ENCODE measurements at places on chromosomes 12 and 14.

- no peak for DNase-seq
Measured at GRCh38 chr12:115957686-115958290, 319.7 kb downstream of the MED13L start.

- DNase-seq = no peak
Measured at GRCh38 chr14:32009976-32010581, 67.0 kb upstream of the ARHGAP5 start.

DNA sequence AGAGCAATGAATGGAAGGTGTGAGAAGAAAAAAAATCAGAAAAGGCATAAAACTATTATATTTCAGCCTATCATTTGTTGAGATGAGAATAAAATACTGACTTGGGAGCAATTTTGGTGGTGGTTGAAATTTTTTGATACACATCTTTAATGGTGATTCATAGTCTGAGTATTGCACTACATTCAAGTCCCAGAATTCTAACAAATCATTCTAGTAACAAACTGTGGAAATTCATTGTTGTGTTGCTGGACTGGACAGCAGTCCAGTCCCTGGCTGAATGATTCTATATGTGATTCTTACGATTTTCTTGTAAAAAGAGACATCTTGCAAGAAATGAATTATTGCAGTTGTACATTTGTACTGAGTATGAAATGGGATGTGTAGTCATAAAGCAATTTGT is 268.6 kb downstream of the TRHDE start:
- DNase-seq = no peak

DNA sequence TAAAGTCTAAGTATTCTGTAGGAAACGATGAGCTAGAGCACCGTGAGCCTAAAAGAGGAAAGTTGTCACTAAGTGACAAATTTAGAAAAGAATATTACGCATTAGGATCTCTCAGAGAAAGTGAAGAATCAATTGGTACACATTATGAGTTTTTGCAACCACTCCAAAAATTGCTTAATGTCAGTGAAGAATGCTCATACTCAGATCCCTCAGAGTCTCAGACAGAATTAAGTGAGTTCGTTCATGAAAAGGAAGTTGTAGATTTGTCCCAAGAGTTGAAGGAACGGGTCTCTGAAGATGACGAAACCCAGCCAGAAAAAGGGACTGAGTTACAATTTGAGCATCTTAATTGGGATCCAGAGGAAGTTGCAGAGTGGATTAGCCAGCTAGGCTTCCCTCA is 1.5 kb downstream of the SAMD15 start:
- DNase-seq = no peak

DNA sequence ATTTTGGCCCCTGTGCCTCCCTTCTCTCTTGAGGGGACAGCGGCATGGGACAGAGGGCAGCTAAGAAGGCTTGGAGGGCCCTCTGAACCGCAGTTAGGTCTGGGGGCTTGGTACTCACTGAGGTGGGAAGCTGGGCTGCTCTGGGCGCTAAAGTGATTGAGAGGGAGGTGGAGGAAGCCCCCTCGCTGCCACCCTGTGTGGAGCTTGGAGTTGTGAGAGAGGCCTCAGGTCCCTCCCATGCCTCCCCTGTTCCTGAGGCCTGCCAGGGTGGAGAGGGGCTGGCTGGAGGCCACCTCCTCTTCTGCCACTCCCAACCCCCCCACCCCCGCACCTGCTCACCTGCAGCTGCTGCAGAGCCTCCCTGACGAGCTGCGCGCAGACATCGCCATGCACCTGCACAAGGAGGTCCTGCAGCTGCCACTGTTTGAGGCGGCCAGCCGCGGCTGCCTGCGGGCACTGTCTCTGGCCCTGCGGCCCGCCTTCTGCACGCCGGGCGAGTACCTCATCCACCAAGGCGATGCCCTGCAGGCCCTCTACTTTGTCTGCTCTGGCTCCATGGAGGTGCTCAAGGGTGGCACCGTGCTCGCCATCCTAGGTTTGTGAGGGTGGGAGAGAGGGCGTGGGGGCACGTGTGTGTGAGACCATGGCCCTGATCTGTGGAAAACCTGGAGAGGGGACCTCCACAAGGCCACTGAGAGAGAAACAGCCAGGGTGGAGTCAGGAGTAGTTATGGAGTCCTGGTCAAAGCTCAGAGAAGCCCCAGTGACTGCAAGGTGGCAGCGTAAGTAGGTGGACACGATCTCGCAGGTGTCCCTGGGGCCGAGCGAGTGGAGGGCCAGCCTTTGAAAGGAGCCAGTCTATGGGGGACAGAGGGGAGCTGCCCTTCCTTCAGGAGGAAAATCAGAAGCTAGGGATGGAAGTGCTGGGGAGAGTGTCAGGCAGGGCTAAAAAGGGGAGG is 11.2 kb downstream of the KCNH3 start:
- DNase-seq = no peak

DNA sequence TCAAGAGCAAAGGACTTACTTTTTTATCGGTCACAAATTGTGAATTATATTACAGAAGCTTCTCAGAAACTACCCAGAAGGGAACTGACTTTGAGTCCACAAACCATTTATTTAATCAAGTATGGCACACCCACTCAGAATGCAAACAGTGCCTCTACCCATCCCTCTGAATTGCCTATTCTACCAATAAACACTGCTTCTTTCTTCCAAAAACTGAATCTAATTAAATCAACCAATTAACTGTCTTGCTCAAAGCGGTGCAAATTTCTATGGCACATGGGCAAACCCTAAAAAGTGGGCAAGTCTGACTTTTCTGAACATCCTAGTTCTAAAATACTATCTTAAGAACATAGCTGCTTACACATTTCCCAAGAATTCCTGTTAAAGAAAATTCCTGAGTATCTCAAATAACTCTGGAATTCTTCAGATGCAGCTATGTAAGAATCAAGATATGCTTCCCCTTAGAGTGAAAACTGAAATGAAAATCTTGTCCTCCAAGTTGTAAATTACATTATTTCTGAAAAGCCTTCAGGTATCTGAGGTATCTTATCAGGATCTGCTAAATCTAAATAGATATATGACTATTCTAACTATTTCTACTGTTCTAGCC is 4.3 kb downstream of the SPTLC2 start:
- DNase-seq = no peak

GRCh38 chr12:30023186-30023585 is 239.4 kb upstream of the TMTC1 start:
- DNase-seq = no peak

GRCh38 chr12:55932551-55932910 is 1.6 kb downstream of the DGKA start:
- no peak for DNase-seq

GRCh38 chr12:49969651-49970429 is 2.9 kb upstream of the AQP6 start:
- DNase-seq = no peak

GRCh38 chr12:109934026-109934425 is 34.0 kb downstream of the TCHP start:
- DNase-seq = no peak

GRCh38 chr12:54068418-54069070 is 14.9 kb downstream of the HOXC4 start:
- no peak for DNase-seq

GRCh38 chr12:7112041-7112440 is 3.0 kb upstream of the C1RL start:
- DNase-seq = no peak

DNA sequence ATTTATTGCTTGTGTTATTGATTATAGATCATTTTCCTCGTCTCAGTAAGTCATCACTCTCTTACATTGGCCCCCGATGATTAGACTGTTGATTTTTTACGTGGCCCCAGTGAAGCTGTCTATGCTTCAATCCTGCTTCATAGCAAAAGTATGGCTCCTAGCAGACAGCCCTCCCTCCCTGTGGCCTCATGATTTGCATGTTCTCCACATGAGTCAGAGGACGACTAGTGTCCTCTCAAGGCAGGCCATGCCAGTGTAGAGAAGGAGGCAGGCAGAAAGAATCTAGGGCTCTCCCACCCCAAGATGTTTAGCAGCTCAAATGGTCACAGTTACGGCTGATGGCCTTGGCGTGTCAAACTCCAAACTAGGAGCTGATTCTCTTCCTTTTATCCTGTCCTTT is 59.6 kb downstream of the FIGNL2 start:
- no peak for DNase-seq

DNA sequence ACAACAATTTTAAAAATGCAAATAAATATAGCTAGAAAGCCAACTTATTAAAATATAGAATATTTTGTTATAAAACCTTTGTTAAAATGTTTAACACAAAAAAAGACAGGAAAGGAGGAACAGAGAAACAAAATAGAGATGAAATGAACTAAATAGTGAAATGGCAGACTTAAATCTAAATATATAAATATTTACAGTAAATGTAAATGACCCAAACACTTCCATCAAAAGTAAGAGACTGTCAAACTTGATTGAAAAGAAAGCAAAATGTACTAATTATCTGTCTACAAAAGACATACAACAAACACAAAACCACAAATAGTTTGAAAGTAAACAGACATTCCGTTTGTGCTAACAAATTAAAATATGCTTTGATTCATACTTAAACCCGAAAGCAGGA is 41.7 kb downstream of the PLBD1 start:
- DNase-seq = no peak

DNA sequence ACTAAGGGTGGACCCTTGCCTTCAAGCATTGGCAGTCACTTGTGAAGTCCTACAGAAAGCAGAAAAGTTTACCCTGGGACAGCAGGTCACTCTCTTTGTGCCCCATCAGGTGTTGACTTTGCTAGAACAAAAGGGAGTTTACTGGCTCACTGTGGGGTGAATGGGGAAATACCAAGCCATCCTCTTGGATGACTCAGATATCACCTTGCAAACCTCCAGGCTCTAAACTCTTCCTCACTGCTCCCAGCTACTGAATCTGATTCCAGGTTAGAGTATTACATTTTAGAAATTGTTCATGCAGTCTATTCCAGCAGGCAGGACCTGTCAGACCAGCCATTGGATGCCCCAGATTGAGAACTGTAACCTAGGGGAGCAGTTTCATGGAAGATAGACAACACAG is 7.3 kb upstream of the EDDM3B start:
- DNase-seq = no peak

- DNase-seq = no peak
Measured at GRCh38 chr12:103956509-103957027, 9.1 kb upstream of the TDG start.

- no peak for DNase-seq
Measured at GRCh38 chr12:59080101-59080500, 159.8 kb upstream of the LRIG3 start.

GRCh38 chr14:105375635-105376057 is 22.7 kb upstream of the TEX22 start:
- no peak for DNase-seq

DNA sequence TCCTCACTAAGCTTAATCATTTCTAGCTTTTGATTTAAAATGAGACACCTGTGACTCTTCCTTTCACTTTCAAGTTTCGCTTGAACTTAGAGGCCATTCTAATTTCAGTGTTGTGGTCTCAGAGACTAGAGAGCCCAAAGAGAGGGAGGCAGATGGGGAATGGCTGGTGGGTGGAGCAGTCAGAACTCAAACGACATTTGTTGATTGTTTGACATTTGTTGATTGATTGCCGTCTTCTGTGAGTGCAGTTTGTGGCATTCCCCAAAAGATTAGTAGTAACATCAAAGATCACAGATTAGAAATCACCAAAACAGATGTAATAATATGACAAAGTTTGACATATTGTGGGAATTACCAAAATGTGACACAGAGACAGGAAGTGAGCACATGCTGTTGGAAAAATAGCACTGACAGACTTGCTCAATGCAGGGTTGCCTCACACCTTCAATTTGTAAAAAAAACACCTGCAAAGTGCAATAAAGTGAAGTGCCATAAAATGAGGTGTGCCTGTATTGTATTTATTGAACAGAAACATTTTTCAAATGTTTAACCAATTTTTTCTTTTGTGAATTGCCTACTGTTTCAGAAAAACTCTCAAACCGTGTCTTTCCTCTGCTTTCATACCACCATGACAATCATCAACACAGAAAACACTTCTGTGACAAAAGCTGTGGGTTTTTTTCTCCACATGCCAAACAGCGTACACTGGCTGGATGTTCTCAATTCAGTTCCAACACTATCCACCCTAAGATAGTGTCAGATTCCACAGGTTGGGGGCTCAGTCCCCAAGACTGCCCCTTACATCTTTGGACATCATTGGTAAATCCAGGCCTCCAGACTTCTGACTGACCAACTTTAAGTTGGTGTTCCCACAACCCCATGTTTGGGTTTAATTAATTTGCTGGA is 376.3 kb upstream of the RGS6 start:
- no peak for DNase-seq

DNA sequence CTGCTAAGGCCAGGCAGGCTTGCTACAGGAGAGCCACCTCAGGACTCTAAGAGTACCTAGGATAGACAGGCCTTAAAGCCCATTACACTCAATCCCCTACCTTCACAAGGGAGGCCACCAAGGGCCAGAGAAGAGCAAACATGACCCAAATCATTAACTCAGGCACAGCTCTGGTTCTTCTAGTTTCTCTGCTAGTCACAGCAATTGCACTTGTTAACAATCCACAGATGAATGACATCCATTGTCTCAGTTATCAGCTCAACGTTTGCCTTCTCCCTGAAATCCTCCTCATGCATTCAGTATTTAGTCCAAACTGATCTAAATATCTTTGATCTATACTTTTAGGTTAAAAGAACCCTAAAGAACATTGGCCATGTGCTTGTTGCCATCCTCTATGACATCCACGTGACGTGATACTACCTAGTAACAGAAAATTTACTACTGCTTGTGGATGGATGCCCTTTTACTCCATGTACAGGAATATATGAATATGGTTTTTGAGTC is 164.5 kb downstream of the STXBP6 start:
- DNase-seq = no peak

- DNase-seq = no peak
Measured at GRCh38 chr14:98173305-98173704, 1098.7 kb downstream of the BCL11B start.

DNA sequence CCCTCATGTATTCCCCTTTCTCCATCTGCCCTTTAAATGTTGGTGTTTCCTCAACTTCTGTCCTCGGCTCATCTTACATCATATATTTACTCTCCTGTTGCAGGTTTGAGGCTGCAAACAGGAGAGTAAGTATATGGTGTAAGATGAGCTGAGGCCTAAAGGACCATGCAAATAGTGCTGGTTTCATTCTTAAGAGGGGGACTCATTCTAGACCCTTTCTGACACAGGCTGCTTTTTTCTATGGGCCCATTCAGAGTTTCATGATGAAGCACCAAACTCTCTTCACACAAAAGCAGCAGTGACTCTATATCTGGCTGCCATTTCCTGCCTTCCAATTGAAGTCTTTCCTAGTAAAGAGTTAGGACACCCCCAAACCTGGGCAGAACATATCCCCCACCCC is 218.5 kb downstream of the PHLDA1 start:
- no peak for DNase-seq

DNA sequence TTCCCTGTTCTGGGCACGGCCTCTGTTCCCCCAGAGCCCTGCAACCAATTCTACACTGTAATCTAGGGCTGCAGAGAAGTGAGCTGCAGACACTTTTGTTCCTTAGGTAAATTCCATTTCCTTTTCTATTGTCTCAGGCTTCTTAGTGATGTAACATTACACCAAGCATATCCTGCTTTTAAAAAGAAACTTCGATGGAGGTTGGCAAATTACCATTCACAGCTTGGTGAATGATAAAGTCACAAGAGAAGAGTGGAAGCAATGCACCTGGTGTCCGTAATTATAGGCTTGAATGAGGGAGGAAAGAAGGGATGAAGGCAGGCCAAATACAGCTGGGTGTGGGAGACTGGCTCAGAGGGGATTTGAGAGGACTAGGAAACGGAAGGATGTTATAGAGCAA is 68.6 kb downstream of the PPM1A start:
- DNase-seq = no peak
